ENCODE measurements at places on chromosomes 2 and 18. TPM values are rescaled to one million over a fixed set of nuclear protein-coding genes. Genes with fewer than 3 reads are reported as not detected.

The BMP10 gene
- total RNA-seq = not detected

The KANSL1L gene
- 18.0 TPM for total RNA-seq

The ARHGEF4 gene
- 0.86 TPM for total RNA-seq

The KCNG3 gene
- under 0.01 TPM for total RNA-seq

The ANKRD30B gene
- 1.9 TPM for total RNA-seq

The KRTCAP3 gene
- not detected for total RNA-seq

The TDRD15 gene
- not detected for total RNA-seq

The EVA1A gene
- 48.3 TPM for total RNA-seq

The LIMS3 gene
- total RNA-seq = 14.2 TPM

GRCh38 chr18:79637921-79638909 is 41.4 kb upstream of the CTDP1 start:
- DNase-seq = no peak

- no peak for DNase-seq
These were observed 1044.0 kb upstream of the PIK3C3 start for GRCh38 chr18:40911041-40911440.

GRCh38 chr2:202373490-202373889 is 2.6 kb upstream of the BMPR2 start:
- peak; percentile 83 for DNase-seq

GRCh38 chr2:86062043-86062442 is 43.6 kb downstream of the POLR1A start:
- DNase-seq = peak; percentile 92

DNA sequence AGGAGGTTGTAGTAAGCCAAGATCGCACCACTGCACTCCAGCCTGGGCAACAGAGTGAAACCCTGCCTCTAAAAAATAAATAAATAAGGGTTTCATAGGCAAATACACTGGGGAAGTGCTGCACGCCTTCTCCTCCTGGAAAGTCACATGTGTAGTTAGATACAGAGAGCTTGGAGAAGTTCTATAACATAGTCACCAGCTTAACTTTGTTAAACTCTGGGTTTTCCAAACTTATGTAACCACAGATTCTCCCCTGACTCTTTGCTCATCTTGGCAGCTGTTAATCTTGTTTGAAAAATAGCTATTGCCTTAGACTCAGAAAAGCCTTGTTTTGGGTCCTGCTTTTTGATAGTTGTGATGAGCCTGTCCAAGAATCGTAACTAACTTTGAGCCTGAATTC is 25.2 kb downstream of the KIAA2012 start:
- no peak for DNase-seq

DNA sequence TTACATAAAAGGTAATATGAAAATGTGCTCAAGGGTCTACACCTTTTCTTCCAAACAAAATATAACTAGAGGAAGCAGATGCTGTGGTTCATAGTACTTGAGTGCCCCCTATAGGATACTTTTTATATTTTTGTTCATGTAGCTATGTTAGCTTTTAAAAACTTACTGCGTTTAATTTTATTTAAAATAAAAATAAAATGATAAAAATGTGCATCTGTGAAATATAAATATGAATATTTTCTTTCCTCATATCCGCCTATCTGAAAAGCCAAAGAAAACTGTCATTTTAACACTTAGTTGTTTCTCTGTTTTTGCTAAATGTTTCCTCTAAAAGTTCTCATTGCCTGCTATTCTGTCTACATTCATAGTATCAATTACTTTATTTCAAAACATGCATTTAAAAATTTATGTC is 9.6 kb upstream of the LRP1B start:
- DNase-seq = peak; percentile 32

- no peak for DNase-seq
These were observed 23.0 kb downstream of the SMYD1 start for GRCh38 chr2:88090446-88091283.

DNA sequence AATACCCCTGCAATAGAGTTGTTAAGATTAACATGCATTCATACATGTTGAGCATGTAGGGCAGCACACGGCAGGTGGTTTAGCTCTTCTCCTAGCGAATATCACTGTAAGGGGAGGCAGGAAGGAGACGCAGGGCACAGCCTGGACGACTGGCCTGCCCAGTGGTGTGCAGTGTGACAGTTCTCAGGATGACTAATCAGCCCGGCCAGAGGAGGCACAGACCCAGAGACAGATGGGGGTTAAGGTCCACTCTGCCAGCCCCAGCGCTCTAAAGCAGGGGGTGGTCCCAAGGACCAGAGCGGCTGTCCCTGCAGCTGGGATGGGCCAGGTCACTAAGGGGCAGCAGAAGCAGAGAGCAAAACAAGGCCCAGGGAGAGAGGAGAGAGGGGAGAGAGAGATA is 63.7 kb downstream of the RNF152 start:
- DNase-seq = no peak

DNA sequence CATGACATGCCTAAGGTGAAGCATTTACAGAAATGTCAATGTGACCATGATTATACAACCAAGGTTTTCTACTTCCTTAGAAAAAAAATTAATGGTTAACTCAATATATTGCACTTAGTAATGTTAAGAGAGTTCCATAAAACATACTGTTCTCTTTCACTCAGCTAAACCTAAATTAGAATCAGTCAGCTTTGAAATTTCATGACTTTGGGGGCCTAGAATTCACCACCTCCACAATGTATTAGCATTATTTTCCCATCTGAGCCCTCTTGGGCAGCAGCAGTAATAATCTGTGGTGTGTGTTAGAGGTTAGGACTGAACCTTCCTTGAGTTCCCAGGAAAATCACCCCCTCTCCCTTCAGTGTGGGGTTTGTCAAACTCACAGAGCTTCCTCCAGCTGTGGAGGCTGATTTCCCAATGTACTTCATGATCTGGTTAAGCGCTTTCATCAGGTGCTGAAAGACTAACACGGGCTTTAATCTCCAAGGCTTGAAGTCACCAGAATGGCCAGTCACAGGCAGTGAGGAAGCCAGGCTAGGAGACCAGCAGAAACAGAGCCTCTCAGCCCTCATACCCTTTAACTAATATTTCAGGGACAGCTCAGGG is 7.1 kb upstream of the UPP2 start:
- DNase-seq = no peak

DNA sequence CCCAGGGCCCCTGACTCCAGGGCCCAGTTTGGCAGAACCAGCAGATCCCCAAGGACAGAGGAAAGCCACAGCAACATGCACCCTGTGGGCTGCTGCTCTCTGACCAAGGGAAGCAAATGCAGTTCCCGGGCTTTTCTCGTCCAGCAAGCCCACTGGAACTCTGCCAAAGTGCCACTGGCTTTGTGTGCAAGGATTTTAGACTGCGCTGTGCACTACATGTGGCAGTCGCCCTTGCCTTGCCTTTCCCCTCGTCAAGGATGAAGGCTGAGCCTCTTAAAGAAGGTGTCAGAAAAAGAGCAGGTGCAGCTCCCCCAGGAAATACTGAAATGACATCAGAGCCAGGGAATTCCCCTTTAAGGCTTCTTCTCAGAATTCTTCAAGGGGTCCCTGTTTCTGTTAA is 199.2 kb downstream of the TFCP2L1 start:
- DNase-seq = no peak

- DNase-seq = no peak
These were observed 79.0 kb downstream of the HDAC4 start for GRCh38 chr2:239321596-239322415.

GRCh38 chr18:48627216-48627615 is 88.4 kb downstream of the CTIF start:
- DNase-seq = no peak

DNA sequence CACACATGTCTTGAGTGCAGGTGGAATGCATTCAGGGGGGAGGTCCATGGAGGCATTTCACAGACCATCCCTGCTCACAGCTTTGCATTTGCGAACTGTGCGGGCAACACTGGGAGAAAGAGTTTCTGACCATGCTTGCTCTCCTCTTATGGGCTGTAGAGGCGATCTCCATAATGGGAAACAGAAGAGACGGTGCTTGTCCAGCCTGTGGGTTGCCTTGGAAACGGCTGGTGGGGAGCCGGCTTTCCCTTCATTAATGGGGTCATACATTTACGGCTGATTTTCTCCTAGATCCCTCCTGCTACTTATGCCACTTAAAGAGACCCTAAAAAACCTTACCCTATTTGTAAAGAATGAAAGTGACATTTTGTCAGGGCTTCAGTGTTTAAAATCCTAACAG is 147.4 kb downstream of the SOX11 start:
- DNase-seq = no peak

- peak; percentile 2 for DNase-seq
These were observed 793.2 kb downstream of the SUCLG1 start for GRCh38 chr2:83665894-83666293.

DNA sequence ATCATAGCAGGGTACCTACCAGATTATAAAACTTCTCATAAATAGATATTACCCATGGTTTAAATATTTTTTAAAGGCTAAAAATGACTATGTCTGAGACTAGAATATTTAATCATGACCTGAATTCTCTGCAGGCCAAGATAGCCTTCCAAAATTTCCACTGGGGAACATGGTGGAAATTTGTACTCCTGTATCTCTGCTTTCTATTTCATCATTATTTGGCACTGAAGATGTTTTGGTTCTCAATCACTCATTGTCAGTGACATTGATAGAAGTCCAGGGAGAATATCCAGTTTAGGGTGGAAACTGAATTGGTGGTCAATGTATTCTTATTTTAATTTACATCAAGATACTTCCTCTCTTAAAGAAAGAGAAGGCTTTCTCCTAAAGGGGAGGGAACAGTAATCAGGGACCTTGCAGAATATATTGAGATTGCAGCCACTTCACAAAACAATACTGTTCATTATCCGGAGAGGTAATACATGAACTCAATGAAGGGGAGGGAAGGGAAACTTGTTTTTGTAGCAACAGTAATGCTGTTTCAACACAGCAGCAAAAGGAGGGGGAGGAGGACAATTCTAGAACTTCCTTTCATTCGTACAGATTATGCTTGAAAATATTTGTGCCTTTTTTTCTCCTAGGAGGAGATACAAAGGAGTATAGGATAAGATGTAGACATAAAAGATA is 34.1 kb downstream of the EEF1B2 start:
- no peak for DNase-seq

GRCh38 chr2:121998751-121999150 is 243.3 kb downstream of the TSN start:
- no peak for DNase-seq

GRCh38 chr18:64164883-64165282 is 16.0 kb upstream of the LINC00305 start:
- DNase-seq = no peak

- DNase-seq = peak; percentile 82
These were observed 110.5 kb downstream of the TCF4 start for GRCh38 chr18:55477499-55477859.

DNA sequence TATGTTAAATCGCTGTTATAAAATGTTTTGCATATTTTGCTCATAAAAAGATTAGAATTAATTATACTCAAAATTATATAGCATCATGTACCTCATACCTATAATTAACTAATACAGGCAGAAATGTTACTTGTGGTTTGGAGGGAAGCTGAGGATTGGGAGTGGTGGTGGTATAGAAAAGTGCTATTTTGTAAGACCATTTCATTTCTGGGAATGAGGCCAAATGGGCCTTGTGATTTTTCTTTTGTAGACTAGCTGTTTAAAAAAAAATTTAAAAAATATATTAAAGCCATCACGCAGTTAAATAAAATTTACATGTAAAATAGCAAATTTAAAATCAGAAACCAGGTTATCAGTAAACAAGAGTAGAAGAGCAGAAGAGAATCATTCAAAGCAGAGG is 560.8 kb upstream of the FAM98A start:
- no peak for DNase-seq

GRCh38 chr2:146317959-146318358 is 1526.9 kb upstream of the ACVR2A start:
- DNase-seq = peak; percentile 87

GRCh38 chr2:26456440-26457250 is 21.3 kb downstream of the OTOF start:
- no peak for DNase-seq

- no peak for DNase-seq
These were observed 620 bp upstream of the RPL37A start for GRCh38 chr2:216498070-216498378.

- peak; percentile 12 for DNase-seq
These were observed 143.6 kb upstream of the TCF4 start for GRCh38 chr18:55731594-55732042.

DNA sequence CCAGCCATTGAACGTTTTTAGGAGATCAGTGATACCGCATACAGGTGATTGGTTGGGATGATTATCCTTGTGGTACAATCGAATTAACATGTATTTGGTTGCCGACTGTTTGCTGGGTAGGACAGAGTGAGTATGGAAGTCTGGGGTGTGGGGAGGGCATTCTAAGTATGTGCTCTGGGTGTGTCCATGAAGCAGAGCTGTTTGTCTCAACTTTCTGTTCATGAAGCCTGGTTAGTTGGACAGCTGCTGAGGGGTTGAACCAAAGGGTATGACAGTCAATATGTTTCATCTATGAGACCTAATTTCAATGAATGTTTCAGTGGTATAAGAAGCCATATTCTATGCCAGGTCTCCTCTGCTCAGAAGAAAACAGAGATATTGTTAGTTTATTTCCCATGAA is 21.9 kb upstream of the SPTBN1 start:
- no peak for DNase-seq
